ENCODE measurements at places on chromosomes 1 and 21.
A peak's percentile ranks its signal among the peaks of the same experiment; 100 is the strongest.

DNA sequence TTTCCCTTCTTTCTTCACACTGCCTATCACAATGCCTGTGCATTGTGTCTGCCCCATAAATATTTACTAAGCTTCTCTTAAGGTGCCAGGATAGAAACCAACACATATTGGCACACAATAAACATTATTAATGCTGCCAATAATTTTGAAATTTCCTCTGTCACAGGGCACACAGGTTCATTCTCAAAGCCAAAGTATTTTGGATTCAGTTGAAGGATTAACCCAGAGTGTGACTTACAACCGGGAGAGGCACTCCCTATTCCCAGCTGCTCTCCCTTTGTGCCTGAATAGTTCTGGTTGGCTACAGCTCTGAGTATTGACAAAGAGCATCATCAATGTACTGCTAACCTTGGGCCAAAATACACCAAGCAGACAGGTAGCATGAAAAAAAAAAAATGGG is 46.6 kb upstream of the ATP1A1 start:
- no peak for DNase-seq

DNA sequence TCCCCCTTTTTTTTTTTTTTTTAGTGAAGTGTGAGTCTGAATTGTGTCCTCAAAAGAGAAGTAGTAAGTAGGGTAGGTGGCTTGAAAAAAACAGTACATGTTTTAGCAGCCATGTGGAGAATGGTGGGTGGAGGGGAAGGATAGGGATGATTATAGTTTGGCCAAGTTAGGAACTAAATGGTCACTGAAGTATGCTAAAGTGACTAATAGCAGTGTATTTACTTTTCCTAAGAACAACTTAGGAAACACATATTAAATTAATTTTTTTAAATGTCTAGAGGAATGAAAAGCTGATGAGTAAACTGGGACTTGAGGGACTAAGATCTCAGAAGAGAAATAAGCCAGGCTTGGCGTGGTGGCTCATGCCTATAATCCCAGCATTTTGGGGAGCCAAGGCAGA is 55.5 kb downstream of the PLA2G4A start:
- no peak for DNase-seq

GRCh38 chr1:100510451-100510850 is 27.5 kb upstream of the GPR88 start:
- no peak for DNase-seq

- DNase-seq: no peak
These were observed 1.5 kb downstream of the AK4 start for GRCh38 chr1:65149351-65150107.

GRCh38 chr1:15834406-15835204 is 12.9 kb upstream of the SPEN start:
- peak; percentile 85 for DNase-seq

DNA sequence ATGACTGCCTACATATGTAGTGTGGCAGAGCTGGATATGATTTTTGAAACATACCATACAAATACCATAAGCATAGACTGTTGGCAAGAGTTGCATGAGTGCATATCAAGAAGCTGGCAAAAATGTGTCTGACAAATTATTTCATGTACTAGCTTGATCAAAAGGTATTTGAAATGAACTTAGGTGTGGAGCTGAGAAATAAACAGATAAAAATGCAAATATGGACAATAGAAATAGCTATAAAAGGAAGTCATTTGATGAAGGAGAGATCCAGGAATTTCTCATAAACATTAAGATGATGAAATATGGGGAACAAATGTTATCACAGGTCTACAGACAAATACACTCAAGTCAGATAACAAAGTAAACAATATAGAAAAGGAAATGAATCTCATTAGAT is 609.1 kb downstream of the PTPRC start:
- DNase-seq: no peak

- no peak for DNase-seq
These were observed 5.7 kb upstream of the TNFRSF8 start for GRCh38 chr1:12057382-12057781.

GRCh38 chr1:2199042-2199810 is 4.7 kb upstream of the FAAP20 start:
- peak; percentile 55 for DNase-seq

DNA sequence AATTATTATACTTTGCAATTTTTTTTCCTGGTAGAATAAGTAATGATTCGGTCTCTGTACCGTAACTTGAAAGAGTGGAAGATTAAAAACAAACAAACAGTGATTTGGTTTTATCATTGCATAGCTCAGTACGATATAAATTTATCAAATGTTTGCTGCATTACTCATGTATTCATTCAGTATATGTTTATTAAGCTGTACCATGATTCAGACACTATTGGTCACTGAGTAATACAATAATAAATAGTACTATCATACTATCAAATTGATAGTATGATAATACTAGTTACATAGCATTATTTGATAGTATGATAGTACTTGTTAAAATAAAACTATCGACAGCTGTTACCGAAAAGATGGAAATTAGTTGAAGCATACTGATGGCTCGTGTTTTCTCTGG is 12.1 kb downstream of the CENPF start:
- no peak for DNase-seq

DNA sequence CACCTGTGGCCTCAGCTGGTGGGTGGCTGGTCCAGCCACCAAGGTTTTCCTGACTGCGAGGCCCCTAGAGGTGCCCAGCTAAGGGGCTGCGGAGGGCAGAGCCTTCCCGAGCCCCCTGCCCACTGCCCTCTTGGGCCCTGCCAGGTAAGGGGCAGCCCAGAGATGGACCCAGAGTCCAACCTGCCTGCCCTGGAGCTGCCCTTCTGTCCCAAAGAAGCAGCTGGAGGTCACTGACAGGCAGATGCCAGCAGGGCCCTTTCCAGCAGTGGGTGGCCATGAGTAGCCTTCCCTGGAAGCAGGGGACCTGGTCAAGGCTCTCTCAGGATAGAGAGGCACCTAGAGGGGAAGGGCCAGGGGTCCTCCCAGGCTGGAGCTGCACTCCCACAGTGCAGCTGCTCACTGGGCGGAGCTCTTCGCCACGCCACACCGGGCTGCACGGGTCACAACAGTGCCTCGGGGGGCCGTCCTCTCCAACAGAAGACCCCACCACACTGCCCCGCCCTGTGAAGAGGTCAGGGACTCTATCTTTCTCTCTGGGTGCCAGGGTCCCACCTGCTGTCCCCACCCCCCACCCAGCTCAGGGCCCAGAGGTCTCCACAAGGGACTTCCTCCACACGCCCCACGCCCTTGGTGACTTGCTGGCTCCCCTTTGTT is 10.9 kb upstream of the GNB1 start:
- DNase-seq: no peak

DNA sequence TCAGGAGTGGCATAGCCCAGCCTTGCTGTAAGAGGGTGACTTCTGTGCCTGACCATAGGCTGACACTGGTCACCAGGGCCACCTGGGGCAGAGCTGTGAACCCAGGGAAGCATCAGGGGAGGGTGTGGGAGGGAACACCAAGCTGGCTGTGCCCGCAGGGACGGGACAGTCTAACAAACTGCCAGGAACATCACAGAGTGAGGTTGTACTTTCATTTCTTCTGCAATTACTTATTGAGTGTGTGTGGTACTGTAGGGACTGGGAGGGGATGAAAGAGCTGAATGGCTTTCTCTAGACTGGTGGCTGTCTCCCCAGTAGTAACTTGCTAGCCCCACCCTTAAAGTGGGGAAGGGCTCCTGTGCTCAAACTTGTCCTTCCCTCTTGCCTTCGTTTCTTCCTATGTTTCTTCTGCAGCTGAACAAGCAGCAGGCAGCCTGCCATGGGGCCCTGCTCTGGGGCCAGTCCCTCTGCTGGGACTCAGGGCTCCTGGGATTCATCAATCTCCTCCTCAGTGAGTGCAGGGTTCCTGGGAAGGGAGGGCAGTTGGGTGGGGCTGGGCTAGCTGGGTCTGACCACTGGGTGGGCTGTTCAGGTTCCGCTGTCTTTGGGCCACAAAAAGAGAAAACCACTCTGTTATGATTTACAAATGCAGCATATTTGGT is 39.7 kb upstream of the ETV3 start:
- no peak for DNase-seq

GRCh38 chr21:36347962-36348328 is 27.9 kb downstream of the MORC3 start:
- DNase-seq: no peak

- no peak for DNase-seq
These were observed 10.5 kb upstream of the TARS2 start for GRCh38 chr1:150476754-150477153.

- no peak for DNase-seq
These were observed 15.9 kb downstream of the PDXK start for GRCh38 chr21:43734928-43735229.

DNA sequence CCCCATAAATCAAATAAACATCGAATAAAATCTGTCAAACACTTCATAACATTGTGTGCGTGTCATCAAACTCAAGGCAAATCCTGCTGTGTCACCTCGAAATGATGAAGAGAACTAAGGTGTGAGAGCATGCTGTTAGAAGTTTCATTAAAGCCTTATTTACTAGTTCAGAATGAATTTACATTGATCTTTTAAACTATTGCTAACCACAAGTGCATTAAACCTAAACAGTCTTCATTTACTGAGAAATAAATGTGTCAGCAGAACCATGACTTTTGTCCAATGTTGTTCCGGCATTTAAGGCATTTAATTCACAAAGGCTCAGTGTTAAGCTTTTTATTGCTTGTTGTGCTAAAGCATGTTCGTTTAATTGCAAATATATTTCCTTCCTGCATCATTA is 474.4 kb downstream of the SETD4 start:
- no peak for DNase-seq

GRCh38 chr1:234584926-234585325 is 25.1 kb downstream of the IRF2BP2 start:
- no peak for DNase-seq

DNA sequence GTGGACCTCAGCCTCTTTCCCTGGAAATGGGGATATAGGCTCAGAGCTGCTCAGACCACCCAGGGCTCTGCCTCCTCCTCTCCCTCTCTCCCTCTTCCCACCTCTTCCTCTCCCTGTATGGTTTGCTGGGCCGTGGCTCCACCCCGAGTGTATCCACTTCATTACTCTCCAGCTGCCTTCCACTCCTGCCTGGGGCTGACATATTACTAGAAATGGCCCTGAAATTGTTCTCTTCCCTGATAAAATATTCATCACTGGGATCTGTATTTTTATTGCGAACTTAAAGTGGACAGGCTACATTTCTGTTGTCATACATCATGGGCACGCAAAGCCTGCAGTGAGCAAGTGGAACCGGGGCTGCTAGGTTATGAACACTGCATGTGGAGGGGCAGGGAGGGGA is 225.0 kb downstream of the HHAT start:
- DNase-seq: no peak

- no peak for DNase-seq
These were observed 8.1 kb downstream of the SNX7 start for GRCh38 chr1:98669355-98670296.

DNA sequence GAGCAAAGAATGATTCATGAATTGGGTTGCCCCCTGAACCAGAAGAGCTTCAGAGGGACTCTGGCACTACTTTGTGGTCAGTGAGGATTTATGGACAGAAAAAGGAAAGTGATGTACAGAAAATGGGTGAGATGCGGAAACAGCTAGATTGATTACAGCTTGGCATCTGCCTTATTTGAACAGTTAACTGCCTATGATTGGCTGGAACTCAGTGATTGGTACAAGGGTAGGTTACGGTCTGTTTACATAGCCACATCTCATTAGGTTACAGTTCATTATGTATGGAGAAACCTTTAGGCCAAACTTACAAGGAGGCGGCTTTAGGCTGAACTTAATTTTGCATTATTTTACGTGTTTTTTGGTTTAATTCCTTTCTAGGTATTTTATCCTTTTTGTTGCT is 29.0 kb upstream of the RHOU start:
- no peak for DNase-seq

GRCh38 chr1:42779725-42780124 is 5.1 kb upstream of the TMEM269 start:
- no peak for DNase-seq

GRCh38 chr1:25570798-25571521 is 27.6 kb downstream of the LDLRAP1 start:
- DNase-seq: no peak

DNA sequence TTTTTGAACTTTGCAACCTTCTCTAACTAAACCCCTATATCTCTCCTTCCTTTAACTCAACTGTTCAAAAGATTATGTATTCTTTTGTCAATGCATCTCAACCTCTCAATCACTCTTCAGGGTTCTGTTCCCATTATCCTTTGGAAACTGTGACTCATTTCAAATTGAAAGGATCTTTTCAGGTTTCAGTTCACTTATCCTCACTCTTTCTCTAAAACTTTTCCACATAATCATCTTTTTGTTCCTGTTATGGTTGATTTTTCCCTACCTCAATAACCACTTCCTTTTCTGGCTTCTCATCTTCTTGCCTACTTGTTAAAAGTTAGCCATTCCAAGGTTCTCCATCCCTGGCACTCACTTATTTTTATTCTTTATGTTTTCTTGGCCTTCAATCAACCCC is 56.2 kb upstream of the NUF2 start:
- DNase-seq: no peak

GRCh38 chr1:205986292-205986691 is 16.9 kb downstream of the RAB7B start:
- DNase-seq: no peak

GRCh38 chr1:223199094-223199647 is 56.1 kb upstream of the TLR5 start:
- no peak for DNase-seq

- DNase-seq: no peak
These were observed 12.1 kb downstream of the DISC1 start for GRCh38 chr1:231638647-231639046.

DNA sequence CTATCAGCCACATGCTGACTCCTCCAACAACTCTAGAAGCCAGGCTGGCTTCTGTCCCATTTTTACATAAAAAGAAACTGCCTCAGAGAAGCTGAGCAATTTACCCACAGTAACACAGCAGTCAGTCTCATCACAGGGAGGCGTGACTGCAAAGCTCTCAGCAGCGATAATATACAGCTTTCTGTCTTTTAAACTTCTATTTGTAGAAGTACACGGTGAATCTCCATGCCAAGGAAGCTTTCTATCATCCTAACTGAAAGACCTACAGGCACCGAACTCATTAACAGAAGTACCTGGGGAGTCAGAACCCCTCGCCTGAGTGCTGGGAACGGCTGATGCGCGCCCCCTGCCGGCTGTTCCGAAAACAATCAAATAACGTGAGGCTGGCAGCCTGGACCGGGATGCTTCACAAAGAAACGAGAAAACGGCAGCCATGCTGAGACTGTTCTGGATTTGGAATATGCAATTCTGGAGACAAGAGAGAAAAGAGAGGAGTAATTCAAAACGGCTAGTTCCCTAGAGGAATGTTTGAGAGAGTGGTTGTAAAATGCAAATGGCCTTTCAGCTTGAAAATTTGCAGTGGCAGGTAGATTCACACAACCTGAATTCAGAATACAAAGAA is 43.5 kb upstream of the RAB4A start:
- DNase-seq: peak; percentile 79

DNA sequence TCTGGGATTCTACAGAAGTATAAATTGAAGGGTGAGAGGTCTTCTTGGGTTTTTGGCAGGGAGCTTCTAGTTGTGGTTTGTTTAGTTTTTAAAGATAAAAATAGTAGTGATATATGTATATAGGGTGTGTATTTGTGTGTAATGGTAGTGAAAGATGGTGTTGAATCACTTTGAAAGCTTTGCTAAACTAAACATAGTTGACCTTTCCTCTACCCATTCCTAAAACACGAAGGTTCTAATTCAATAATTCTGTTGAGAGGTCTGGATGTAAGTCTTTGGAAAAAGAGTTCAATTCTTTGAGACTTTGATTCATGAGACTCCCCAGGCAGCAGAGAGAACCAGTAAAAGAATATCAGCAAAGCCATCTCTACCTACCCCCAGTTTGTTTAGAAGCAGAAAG is 247.9 kb upstream of the DUSP10 start:
- no peak for DNase-seq

All from activated CD4-positive, alpha-beta T cell treated with anti-CD3 and anti-CD28 coated beads, Interleukin-2, amount 50 U/mL, for 24 hours (primary cell).